Nucleus accumbens (tissue), 56 donors: ENCODE measurements at places on chromosomes 5 and 9.

- DNase-seq: no peak
Observed at GRCh38 chr5:610011-610743, 2.0 kb upstream of the CEP72 start.

DNA sequence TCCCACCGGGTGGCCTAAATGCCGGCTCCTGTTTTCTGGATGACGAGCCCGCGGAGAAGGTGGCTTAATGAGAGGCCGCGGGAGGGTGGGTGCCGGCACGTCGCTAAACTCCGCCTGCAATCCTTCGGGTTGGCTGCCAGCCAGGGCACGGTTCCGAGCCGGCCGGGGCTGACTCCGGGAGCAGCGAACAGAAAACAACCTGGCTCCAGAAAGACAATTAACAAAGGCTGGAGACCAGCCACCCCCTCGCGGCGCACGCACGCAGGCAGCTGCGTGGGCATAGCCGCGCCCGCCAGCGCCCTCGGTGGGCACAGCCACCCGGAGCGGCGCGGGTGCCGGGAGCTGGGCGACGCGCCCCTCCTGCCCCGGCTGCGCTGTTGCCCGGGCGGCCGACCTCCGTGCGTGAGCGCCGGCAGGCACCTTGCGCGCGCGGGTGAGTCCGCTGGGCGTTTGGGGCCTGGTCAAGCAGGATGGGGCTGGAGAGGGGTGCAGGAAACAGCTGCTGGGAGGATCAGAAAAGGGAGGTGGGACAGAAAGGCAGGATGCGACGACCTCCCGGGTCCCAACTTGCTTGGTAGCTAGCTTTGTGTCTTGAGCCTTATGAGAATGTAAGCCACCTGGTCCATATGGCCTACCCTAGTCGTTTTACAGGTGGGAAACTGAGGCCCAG is at the start of gene ARHGEF37:
ARHGEF37 (plus strand) TSS at position 307 of the 670 bp plus-strand sequence. CDS start 16,272 bp downstream, outside the sequence.
- peak; percentile 90 for DNase-seq

DNA sequence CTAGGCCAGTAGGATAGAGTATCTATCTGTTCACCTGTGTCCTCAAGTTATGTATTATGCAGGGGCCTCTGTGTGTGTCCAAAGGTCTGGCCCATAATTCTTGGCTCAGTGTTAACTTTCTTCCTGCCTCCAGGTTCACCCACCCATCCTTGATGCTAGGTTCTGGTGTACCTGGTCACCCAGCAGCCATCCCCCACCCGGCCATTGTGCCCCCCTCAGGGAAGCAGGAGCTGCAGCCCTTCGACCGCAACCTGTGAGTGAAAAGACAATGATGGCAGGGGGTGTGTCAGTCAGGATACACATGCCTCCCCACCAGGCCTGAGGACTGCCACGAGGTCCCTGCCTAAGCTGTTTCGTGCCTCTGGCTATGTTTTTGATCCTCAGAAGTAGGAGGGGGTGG is 27.6 kb downstream of the TCF7 start:
- DNase-seq: no peak

DNA sequence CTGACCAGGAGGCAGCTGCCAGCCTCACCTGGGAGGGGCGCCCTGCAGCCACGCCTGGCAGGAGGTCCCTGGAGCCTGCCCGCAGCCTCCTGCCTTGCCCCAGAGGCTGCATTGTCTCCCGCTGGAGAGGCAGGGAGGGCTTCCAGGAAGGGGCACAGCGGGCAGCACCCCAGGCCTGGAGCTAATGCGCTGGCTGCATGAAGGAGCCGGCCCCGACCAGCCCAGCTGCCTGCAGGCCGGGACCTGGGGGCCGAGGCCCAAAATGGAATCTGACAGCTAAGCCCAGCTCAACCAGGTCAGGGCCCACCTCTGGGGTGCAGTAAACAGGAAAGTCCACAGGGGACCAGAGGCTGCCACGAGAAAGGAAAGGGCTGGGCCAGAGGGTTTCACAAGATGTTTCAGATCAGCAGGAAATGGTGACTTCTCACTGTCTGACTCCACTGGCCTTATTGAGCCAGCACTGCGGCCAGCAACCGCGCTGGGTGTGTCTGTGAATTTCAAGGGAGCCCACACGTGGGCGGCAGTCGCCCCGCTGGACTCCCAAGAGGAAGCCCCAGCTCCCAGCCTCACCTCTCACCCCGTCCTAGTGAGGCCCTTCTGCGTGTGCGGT is 18.6 kb upstream of the NOTCH1 start:
- DNase-seq: no peak

- no peak for DNase-seq
Observed at GRCh38 chr9:86903734-86904085, 43.6 kb downstream of the GAS1 start.

- DNase-seq: no peak
Observed at GRCh38 chr9:69380301-69380700, 55.3 kb downstream of the ENTREP1 start.

- DNase-seq: no peak
Observed at GRCh38 chr5:72451741-72452505, 55.3 kb downstream of the ZNF366 start.

DNA sequence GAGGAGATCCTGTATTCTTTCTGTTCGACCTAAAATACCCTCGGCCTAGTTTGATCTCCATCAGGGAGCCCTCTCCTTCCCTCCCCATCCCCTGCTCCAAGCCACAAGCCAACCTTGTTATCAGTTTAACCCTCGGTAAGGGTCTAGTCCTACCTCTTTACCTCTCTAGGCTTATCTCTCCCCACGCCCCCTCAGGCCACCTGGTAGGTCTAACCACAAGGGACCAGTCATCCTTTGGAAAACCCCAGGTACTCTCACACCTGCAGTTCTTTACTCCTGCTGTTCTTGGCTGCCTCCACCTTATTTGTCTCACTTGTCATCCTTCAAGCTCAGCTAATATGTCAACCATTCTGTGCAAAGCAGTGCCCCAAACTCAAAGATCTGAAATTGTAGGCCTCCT is 78.7 kb downstream of the RAD23B start:
- no peak for DNase-seq

DNA sequence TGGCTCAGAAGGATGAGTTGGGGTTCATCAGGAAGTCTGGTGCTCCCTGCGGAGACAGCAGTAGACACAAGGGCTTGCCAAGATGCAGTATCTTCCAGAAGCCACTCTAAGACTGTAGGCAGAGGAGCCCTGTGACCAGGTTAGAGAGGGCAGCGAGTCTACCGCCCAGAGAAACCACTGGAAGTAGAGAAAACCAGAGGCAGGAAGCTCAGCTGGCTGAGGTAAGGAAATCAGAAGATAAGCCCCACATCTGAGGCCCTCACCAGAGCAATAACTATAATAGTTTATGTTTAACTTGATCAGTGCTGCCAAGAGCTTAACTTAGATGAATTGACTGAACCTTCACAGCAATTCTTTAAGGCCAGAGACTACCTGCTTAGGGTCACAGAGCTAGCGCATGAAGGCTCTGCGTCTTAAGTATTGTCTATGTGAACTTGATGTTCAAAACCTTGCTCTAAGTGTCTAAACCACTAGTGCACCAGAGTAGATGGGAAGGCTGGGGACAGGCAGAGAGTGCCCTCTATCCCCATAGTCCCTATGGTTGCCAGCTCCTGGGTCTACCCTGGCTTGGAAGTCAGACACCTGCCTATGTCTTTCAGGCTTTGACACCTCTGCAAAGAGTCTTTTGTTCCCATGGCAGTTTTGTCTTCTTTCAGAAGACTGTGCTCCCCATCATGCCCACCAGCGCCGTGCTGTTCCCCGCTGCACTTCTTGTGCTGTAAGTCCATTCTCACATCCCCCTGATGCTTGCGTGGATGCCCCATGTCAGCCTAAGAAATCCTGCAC is 228.2 kb upstream of the KLF4 start:
- DNase-seq: no peak

DNA sequence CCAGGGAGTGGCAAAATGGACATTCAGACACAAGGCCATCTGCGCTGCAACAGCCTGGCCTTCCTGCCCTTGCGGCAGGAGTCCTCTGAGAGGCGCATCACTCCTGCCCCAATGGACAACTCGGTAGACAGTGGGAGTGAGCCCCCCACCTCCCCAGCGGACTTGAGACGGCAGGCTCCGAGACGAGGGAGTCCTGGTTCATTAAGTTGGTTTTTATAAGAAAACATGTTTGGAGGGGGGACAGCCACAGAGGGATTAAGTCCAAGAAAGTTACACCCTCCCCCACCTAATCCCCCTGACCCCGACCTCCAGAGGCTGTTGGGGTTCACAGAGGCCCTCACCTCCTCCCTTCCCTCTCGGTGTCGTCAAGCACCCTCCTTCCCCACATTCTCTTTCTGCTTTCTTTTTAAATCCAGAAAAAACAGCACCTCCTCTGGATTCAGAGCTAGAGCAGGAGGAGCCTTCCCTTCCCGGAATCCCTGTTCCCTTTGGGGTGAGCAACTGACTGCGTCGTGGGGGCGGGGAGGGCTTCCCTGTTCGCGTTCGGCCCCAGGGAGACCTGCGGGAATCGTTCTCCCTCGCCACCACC is 1.8 kb upstream of the EGR1 start:
- DNase-seq: no peak

GRCh38 chr9:132729235-132729890 is 59.1 kb downstream of the GTF3C4 start:
- DNase-seq: no peak
